CD4-positive, alpha-beta memory T cell (primary cell): ENCODE measurements at places on chromosomes 11 and 22.

DNA sequence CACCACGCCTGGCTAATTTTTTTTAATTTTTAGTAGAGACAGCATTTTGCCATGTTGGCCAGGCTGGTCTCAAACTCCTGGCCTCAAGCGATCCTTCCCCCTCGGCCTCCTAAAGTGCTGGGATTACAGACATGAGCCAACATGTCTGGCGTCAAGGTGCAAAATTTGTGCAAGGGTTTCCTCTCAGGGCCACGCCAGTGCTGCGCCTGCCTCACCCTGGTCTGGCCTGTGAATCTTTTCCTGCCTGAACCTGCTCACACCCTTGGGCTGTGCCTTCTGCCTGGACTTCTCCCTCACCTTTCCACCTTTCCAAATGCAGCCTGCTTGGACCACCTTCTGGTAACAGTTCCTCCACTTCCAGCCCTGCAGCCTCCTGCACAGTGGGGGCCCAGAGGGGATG is 43.4 kb downstream of the MCM5 start:
- DNase-seq, result no peak

GRCh38 chr11:110530900-110531741 is 101.4 kb downstream of the FDX1 start:
- no peak for DNase-seq

DNA sequence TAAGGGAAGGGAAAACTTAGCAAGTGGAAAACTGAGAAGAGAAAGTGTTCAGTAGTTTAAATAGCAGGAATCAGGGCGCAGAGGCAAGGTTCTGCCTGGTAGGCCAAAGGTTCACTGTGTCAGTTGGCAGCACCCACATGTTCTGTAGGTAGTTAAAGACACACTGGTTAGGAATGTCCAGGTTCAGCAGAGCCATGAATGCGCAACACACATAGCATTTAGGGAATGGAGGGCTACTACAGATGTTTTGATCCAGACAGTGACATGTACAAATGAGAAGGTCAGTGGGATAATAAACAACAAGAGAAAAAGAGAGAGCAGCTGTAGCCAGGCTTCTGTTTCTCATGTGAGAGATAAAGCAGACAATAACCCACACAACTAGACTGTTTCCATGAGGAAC is 56.2 kb upstream of the ARHGAP42 start:
- DNase-seq, result no peak

- no peak for DNase-seq
These were observed 1.7 kb downstream of the FCHSD2 start for GRCh38 chr11:73140213-73141030.

DNA sequence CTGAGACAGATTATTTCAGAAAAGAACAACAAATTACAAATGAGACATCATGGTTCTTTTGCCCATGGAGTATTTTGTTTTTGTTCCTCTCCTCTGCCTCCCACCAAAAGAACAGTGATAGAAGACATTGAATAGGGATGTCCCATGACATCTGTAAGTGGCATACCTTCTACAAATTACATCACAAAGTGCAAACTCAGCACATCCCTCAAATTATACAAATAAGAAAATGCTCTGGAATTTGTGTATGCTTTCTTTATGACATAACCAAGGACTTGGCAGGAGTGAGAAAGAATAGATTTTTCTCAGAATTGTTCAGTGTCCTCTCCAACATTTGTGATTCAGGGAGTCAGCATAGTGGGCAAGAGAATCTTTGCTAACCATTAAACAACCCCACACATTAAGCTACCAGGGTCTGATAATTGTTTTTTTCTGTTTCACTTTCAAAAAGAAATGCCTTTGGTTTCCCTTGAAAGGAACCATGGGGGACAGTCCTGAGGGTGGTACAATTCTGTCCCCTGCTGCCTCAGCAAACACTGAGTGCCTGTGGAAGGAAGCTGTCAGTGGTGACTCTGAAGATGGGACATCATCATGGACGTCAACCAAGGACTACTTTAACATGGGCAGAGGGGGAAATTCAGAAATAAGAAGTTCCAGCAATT is 430.3 kb downstream of the AASDHPPT start:
- no peak for DNase-seq

GRCh38 chr11:83102834-83103233 is 31.1 kb upstream of the RAB30 start:
- DNase-seq, result no peak

GRCh38 chr11:12728417-12728816 is 54.2 kb downstream of the TEAD1 start:
- no peak for DNase-seq

GRCh38 chr11:13101644-13102512 is 92.8 kb downstream of the RASSF10 start:
- DNase-seq, result no peak

DNA sequence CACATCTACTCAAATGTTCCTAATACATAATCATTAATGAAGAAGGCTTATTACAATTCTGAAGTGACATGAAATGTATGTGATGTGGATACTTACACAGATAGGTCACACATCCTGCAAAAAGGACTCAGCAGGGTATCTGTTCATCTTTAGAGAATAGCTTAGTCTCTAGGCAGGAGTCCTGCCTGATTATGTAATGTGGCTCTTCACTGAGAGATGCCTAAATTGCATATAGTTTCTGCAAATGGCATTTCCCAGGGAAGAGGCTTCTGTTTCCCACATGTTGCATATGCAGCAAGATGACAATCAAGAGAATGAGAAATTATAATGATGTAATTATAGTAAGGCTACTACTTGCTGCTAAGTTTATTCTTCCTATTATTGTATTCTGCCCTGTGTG is 58.8 kb upstream of the SLC36A4 start:
- DNase-seq, result no peak

DNA sequence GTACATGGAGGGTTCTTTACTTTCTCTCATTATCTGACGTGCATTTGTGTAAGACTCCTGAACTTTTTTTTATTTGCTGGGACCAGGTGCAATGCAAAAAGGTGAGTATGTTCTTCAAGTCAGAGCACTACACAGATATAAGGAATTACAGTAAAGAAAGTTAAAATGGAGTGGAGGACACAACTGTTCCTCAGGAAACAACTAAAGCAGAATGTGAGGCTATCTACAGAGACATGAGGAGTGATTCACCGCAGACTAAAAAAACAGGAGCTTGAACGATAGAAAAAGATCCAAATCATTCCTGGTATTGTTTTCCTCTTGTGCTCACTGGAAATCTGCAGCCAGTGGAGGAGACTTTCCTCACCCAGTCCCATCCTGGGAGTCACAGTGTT is 106.2 kb downstream of the ABTB2 start:
- DNase-seq, result no peak

DNA sequence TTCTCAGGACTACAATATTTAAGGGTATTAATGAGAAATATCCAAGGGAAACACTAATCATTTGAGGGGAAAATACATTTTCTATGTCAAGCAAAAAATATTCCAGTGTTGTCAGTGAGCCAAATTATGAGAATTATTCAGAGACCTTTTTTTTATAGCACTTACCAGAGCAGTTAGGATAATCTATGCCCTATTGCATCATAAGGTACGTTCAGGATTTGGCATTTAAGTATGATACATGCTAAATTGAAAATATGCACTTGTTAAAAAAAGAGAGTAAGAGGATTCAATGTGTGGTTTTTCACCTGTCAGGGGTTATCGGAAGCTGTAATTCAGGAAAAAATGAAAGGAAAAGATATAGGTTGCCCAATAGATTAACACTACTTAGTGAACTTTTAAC is 17.2 kb upstream of the MPPED2 start:
- no peak for DNase-seq

DNA sequence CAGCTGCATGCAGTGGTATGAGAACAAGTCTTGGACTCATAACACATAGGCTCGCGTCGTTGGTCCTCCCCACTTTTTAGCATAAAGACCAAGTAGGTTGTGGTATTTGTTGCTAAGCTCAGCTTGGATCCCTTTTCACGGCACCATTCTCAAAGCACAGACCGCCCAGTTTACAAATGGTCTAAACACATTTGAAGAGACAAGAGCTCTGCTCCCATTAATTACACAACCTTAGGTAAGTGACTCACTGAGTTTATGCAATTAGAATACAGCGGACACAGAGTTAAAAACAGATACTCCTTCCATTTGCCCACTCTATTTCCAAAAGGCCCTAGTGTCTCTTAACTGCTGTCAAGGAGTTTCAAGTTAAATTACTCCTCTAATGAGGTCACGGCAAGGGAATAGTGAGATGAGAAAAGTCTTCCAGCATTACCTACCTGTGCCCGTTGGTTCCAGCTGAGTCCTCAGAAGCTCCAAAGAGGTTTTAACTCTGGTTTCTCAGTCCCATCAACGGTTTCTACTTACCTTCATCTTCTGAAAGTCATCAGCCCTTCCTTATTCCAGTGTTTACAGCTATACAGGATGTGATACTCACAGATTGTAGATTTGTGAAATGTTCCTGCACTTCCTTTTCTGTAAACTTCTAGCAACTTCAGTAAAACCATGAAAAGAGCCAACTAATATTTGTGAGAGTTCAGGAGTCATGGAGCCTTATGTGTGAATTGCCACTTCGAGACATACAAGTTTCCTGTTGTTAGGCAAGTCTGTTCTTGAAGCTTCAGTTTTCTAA is at the start of gene MS4A6A:
Gene MS4A6A (minus strand): TSS at position 543 of the 790 bp plus-strand sequence. CDS start 1,356 bp downstream, outside the sequence.
- DNase-seq, result no peak

GRCh38 chr11:76166314-76166713 is 40.0 kb downstream of the WNT11 start:
- no peak for DNase-seq

DNA sequence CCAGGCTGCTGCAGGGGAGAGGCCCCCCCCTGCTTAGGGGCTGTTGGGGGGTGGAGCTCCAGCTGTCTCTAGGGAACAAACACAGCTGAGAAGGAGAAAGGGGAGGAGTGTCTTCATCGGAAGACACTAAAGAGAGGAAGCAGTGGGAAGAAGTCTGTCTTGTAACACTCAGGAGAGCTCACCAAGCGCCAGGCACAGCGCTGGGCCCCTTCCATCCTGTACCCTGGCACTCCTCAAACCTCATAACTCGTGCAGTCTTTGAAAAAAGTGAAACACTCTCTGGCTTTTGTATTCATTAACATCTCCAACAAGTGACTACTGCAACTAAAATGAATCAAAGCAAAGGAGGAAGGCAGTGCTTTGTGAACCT is 67.4 kb upstream of the PRDM11 start:
- DNase-seq, result no peak

DNA sequence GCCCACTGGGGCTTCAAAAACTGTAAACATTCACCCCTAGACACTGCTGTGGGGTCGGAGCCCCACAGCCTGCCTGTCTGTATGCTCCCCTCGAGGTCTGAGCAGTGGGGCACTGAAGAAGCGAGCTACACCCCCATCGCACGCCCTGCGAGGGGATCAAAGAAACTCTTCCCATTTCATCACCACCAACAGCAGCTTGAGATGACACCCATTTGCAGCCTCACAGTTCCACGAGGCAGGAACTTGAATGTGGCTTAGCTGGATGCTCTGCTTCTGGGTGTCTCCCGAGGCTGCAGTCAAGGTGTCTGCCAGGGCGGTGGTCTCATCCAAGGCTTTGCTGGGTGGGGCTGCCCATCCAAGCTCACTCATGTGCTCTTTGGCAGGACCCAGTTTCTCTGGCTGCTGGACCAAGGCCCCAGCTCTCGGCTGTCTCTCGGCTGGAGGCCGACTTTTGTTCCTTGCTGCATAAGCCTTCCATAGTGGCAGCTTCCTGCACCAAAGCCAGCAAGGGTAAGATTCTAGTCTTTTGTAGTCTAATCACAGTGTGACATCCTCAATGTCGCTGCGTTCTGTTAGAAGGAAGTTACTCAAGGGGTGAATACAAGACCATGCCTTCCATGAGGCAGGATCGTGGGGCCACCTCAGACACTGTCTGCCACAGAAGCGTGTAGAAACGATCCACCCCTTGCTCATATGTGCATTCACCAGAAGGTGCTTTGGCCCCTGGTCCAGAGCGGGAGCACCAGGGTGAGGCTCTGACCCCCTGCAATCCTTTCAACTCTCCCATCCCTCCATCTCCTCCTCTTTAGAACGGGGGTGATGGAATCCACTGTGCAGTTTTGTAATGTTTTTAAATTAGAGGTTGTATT is 46.2 kb upstream of the SEPTIN5 start:
- DNase-seq, result no peak

- no peak for DNase-seq
These were observed 1.4 kb downstream of the SCO2 start for GRCh38 chr22:50523806-50524675.

DNA sequence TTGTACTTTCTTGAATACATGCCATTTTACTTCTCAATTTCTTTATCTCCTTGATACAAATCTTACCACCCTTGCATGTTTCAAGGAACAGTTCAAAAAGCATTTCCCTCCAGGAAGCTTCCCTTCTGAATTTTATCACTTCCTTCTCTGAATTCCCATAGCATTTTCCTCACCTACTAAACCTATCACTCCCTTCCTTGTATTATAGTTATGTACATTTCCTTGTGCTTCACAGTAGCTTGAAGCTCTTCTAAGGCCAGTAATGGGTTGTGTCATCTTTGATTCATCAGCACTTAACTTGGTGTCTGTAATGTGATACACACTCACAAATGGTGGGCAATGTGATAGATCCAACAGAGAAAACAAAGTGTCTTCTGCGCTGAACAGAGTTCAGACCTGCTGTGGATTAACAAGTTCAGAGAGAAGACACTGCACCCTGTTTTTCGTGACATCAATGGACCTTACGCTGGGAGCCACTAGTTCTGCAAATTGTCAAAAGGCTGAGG is 127.5 kb downstream of the CCDC81 start:
- no peak for DNase-seq

- DNase-seq, result no peak
These were observed 212.7 kb downstream of the LARGE1 start for GRCh38 chr22:33707581-33707980.

- no peak for DNase-seq
These were observed 6.0 kb upstream of the TRIM34 start for GRCh38 chr11:5618807-5619206.
